ENCODE measurements at places on chromosomes 12 and 14. TPM values are rescaled to one million over a fixed set of nuclear protein-coding genes. Genes with fewer than 3 reads are reported as not detected.

GRCh38 chr14:61326146-61326545 lies 4.8 kb downstream of the PRKCH start:
- H3K27me3 ChIP-seq, result no peaks in the 10 kb centered on the region
- peak overlapping the region; percentile 93 for H3K27ac ChIP-seq
- no peak for DNase-seq
- H3K4me3 ChIP-seq, result peak overlapping the region; percentile 99
- peaks cover 71% of the 10 kb centered on the region for H3K36me3 ChIP-seq

GRCh38 chr14:93049867-93050331 lies 65.8 kb downstream of the ITPK1 start:
- no peaks in the 10 kb centered on the region for H3K27me3 ChIP-seq
- no peak overlapping the region for H3K27ac ChIP-seq
- no peak overlapping the region for H3K4me3 ChIP-seq
- H3K36me3 ChIP-seq, result peaks cover 21% of the 10 kb centered on the region

- H3K27ac ChIP-seq, result no peak overlapping the region
- no peaks in the 10 kb centered on the region for H3K27me3 ChIP-seq
- no peaks in the 10 kb centered on the region for H3K36me3 ChIP-seq
Measured at GRCh38 chr14:40164083-40164482, 731.9 kb upstream of the FBXO33 start.

- H3K4me1 ChIP-seq, result peaks cover 10% of the 10 kb centered on the region
- DNase-seq, result no peak
- H3K36me3 ChIP-seq, result no peaks in the 10 kb centered on the region
- no peak overlapping the region for H3K4me3 ChIP-seq
- H3K27me3 ChIP-seq, result no peaks in the 10 kb centered on the region
Measured at GRCh38 chr12:68425998-68426397, 93.8 kb upstream of the MDM1 start.

DNA sequence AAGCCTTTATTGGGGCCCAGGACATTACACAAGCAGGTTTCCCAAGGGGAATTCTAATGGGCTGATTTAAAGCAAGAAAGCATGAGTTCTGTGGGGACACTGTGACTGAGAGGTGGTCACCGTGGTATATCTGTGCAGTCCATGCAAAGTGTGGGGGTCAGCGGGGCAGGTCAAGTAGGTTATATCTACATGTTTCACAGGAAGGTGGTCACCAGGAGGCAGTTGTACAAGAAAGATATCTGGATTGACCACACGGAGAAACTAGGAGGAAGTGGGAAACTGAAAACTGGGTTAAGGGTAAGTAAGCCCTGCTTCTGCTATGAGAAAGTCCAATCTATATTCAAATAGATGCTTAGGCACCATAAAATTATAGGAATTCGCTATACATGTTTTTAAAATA lies 77.8 kb upstream of the CNOT2 start:
- H3K27ac ChIP-seq, result no peak overlapping the region
- H3K27me3 ChIP-seq, result peaks cover 2% of the 10 kb centered on the region
- H3K4me3 ChIP-seq, result no peak overlapping the region
- DNase-seq, result no peak
- no peaks in the 10 kb centered on the region for H3K36me3 ChIP-seq

- peaks cover 57% of the 10 kb centered on the region for H3K4me1 ChIP-seq
- peak overlapping the region; percentile 98 for H3K27ac ChIP-seq
- peaks cover 43% of the 10 kb centered on the region for H3K36me3 ChIP-seq
- DNase-seq, result no peak
Measured at GRCh38 chr12:70244409-70244808, 1.2 kb downstream of the CNOT2 start.

- no peak overlapping the region for H3K27ac ChIP-seq
- no peak overlapping the region for H3K4me3 ChIP-seq
- DNase-seq, result no peak
- H3K36me3 ChIP-seq, result peaks cover 11% of the 10 kb centered on the region
- H3K27me3 ChIP-seq, result no peaks in the 10 kb centered on the region
Measured at GRCh38 chr12:107355004-107355565, 261.7 kb upstream of the CRY1 start.

- H3K27me3 ChIP-seq, result no peaks in the 10 kb centered on the region
- H3K4me1 ChIP-seq, result no peaks in the 10 kb centered on the region
- no peak for DNase-seq
- no peak overlapping the region for H3K4me3 ChIP-seq
Measured at GRCh38 chr14:86574051-86574777, 1044.3 kb downstream of the FLRT2 start.

- H3K4me1 ChIP-seq, result peaks cover 13% of the 10 kb centered on the region
- DNase-seq, result no peak
- peaks cover 36% of the 10 kb centered on the region for H3K36me3 ChIP-seq
Measured at GRCh38 chr12:71888521-71888920, 49.0 kb downstream of the TBC1D15 start.

DNA sequence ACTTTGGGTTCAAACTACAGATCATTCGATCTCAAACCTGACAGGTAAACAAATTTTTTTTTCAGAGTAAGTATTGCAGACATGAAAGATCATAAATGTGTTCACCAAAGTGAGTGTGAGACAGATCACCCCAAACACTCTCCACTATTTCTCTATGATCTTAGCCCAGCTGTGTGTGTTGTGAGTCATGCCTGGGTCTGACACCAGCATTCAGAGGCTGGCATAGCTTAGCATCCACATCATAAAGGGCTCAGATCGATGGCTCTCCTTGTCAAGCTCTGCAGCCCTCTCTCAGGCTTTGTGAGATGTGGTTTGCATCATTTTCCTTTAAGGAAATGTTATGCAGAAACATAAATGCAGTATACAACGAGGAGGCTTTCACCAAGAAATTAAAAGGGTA lies 164.9 kb downstream of the ETV6 start:
- no peak overlapping the region for H3K4me3 ChIP-seq
- H3K27me3 ChIP-seq, result no peaks in the 10 kb centered on the region
- H3K36me3 ChIP-seq, result peaks cover 5% of the 10 kb centered on the region
- H3K27ac ChIP-seq, result no peak overlapping the region
- peaks cover 30% of the 10 kb centered on the region for H3K4me1 ChIP-seq

GRCh38 chr12:12216349-12217017 lies 50.4 kb downstream of the LRP6 start:
- H3K4me3 ChIP-seq, result no peak overlapping the region
- peaks cover 7% of the 10 kb centered on the region for H3K4me1 ChIP-seq
- no peak overlapping the region for H3K27ac ChIP-seq
- peaks cover 17% of the 10 kb centered on the region for H3K27me3 ChIP-seq
- no peaks in the 10 kb centered on the region for H3K36me3 ChIP-seq

ERC1 gene
- 27.0 TPM for total RNA-seq

TULP3 gene
- total RNA-seq, result 6.0 TPM

MYRFL gene
- not detected for total RNA-seq

TSPAN8 gene
- not detected for total RNA-seq

TPH2 gene
- total RNA-seq, result not detected

All from activated CD8-positive, alpha-beta T cell treated with anti-CD3 and anti-CD28 coated beads for 36 hours (primary cell).